ENCODE measurements at places on chromosomes 13 and 19.

- no peak for DNase-seq
Observed at GRCh38 chr13:95083758-95084157, 217.5 kb downstream of the ABCC4 start.

GRCh38 chr13:52359534-52359933 is 46.4 kb downstream of the THSD1 start:
- no peak for DNase-seq

DNA sequence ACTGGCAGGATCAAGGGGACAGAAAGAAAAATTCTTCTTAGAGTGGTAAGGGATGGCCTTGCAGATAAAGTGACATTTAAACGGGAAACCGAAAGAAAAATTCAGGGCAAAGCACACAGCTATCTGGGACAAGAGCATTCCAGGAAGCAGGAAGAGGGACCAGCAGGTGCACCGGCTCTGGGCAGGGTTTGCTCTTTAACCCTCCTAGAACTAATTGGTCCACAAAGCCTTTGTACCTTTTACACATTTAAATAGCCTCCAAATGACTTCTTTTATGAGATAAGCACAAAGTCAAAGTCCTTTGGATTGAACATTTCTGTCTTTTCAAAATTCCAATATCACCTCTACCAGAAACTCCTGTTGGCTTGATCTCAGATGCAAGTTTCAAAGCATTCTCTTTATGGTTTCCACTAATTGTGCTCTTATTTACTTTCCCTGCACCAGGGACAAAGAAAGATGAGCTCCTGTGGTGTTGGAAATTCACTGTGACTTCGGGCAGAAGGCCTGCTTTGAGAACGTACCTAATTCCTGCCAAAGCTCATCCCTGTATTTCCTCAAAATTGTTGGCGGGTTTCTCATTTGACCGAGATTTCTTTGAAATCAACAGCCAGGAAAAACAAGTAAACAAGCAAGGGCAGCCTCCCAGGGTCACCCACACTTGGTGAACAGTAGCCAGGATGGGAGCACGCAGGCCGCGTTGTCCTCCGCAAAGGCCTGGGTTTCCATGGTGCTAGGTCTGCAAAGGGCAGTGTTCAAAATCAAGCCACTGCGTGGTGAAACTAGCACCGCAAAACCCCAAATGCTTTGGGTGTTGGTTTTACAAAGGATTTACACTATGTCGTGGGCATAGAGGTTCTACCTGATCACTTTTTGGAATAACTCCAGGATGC is 98.6 kb downstream of the IRS2 start:
- no peak for DNase-seq

GRCh38 chr19:14916848-14917247 is 24.4 kb upstream of the OR7C2 start:
- no peak for DNase-seq

- DNase-seq: no peak
Observed at GRCh38 chr13:42836930-42837690, 55.7 kb downstream of the FAM216B start.

- DNase-seq: no peak
Observed at GRCh38 chr13:26680123-26680450, 80.5 kb downstream of the GPR12 start.

GRCh38 chr13:102968572-102969228 is 97.5 kb downstream of the SLC10A2 start:
- DNase-seq: no peak

DNA sequence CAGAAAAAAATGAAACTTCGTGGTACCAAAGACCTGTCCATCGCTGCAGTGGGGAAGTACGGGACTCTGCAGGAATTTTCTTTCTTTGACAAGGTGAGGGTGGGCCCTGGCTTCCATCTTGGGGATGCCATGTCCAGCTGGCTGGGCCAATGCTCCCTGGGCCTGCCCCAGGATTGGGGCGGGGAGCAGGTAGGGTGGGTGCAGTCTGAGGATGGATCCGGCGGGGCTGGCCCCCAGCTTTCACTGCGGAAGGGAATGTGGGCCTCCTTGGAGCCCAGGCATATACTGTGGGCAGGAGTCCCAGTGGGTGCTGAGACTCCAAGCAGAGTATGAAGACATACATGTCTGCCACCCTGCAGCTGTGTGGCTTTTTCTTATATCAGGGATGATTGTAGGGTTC is 23.9 kb downstream of the SIN3B start:
- no peak for DNase-seq

DNA sequence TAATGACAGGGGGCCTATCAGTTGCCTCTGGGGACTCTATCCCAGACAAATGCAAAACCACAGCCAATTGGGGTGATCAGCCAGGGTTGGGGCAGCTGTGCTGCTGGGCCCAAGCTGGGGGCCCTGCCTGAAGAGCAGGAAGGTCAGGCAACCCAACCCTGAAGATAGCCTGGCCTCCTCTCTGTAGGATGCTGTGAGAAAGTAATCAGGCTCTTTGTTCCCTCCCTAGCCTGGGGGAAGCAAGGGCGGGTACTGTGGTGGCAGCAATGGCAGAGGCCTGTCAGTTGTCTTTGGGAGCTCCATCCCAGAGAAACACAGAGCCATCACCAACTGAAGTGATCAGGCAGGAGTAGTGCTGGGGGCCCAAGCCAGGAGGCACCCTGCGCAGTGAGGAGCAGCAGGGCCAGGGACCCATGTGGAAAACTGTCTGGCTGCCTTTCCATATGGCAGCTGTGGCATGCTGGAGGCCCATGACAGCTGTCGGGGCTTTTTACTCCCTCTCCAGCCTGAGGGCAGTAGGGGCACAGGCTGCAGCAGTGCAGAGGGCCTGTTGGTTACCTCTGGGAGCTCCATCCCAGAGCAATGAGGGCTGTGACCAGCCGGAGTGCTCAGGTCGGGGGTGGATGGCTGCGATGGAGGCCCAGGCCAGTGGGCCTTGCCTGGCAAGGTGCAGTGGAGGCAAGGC is 73.6 kb upstream of the ATP12A start:
- DNase-seq: no peak

DNA sequence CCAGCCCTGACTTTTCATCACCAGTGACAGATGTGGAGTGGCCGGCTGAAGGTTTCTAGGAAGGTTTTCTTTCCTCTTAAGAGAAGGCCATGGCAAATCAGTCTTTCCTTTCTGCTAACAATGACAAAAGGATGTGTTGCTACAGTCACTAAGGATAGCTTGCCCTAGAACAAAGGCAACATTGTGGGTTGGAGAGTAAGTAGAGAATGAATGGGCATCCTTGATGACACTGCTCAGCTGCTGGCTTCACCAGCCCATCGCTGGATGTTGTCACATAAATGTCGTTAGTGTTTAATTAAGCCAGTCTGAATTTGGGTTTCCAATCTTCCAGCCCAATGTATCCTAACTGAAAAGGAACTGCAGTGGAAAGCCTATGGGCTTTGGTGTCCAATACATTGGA is 168.4 kb downstream of the ZIC5 start:
- DNase-seq: no peak

DNA sequence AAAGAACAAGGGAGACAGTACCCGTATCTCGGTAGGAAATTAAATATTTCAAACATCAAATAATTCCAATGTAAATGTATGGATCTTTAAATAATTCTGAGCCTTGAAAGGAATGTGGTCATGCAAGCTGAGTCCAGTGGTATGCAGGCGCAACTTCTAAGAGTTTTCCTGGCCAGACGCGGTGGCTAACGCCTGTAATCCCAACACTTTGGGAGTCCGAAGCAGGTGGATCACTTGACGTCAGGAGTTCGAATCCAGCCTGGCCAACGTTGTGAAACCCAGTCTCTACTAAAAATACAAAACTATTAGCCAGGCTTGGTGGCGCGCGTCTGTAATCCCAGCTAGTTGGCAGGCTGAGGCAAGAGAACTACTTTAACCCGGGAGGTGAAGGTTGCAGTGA is 1.1 kb upstream of the ZNF845 start:
- DNase-seq: no peak

DNA sequence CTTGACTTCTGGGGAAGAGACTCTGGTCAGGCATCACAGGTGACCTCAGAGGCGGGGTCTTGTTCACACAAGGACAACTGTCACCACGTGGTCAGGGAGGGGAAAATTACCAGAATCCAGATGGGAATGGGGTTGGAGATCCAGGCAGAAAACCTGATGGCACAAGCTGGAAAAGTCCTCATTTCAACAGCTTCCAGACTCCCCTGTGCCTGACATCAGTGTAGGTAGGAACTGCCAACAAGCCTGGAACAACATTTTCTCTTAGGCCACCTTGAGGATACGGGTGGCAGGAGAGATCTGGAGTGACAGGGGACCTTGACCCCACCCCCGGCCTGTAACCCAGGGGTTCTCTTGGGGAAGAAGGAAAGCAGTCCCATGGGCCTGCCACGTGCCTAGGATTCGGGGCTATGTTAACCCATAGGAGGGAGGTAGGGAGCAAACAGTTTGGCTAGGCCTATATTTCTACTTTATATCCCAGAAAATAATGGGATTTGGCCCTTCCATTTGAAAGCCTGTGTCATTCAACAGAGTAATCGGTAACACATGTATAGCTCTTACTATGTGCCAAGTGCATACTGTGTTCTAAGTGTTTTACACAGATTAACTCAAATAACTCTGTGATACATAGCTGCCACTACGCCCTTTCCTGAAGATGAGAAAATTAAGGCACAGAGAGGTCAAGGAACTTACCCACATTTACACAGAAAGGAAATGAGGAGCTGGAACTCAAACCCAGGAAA is 44.9 kb upstream of the C13orf42 start:
- DNase-seq: no peak

GRCh38 chr13:113777311-113778260 is 18.6 kb downstream of the TMEM255B start:
- no peak for DNase-seq

- no peak for DNase-seq
Observed at GRCh38 chr13:99307247-99307646, at the start of gene GPR183. GPR183 (minus strand) TSS chr13:99307399; CDS start chr13:99296145, 11,254 bp downstream.

DNA sequence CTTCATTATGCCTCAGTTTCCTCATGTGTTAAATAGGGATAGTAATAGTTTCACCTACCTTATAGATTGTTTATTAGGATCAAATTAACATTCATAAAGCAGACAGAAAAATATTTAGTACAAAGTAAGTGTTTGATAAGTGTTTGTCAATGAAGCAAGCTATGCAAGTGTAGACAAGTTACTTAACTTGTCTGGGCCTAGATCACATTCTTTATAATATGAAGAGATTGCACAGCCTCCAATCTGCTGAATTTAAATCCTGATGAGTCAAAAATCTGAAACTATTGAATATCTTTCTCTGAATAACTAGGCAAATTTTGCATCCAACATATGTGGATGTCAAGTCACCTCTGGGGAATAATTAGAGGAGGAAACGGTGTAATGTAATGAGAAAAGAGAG is 170.5 kb downstream of the MZT1 start:
- DNase-seq: no peak

GRCh38 chr13:71659404-71659803 is 207.6 kb downstream of the DACH1 start:
- DNase-seq: no peak

DNA sequence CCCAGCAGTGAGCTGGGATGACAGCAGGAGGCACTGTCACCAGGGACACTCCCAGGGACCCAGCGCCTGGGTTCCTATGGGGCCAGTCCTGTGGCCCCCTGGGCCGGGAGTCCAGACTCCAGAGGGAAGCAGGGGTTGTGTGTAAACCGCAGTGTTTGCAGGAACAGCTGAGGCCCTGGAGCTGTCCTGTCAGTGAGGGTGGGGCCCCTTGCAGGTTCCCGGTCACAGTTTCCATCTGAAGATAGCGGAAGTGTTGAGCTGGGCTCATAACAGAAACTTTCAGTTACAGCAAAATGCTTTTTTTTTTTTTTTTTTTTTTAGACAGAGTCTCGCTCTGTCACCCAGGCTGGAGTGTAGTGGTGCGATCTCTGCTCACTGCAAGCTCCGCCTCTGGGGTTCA is 17.7 kb upstream of the CSNK1G2 start:
- no peak for DNase-seq

- no peak for DNase-seq
Observed at GRCh38 chr19:35162471-35163326, 8.2 kb downstream of the FXYD5 start.

GRCh38 chr19:58003174-58003828 is 681 bp upstream of the ZNF606 start:
- no peak for DNase-seq

GRCh38 chr13:97239943-97240787 is 18.0 kb downstream of the MBNL2 start:
- no peak for DNase-seq

GRCh38 chr19:47695533-47696262 is 17.5 kb upstream of the EHD2 start:
- DNase-seq: no peak

DNA sequence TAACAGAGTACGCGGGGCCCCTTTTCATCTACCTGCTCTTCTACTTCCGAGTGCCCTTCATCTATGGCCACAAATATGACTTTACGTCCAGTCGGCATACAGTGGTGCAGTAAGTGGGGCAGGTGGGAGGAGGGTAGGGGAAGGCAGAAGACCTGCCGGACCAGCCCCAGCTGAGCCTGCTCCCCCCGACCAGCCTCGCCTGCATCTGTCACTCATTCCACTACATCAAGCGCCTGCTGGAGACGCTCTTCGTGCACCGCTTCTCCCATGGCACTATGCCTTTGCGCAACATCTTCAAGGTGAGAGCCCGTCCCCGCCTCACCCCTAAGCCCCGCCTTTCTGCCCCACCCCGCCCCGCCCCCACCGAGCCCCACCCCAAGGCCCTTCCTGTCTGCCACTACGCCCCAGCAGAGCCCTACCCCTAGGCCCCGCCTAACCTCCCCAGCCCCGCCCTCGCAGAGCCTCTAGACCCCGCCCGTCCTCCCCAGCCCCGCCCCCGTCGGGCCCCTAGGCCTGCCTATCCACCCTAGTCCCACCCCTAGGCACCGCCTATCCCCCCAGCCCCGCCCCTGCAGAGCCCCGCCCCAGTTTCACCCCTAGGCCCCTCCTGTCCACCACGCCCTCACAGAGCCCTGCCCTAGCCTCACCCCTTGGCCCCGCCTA is 7.7 kb downstream of the NDUFB7 start:
- no peak for DNase-seq

- DNase-seq: no peak
Observed at GRCh38 chr19:54391589-54392061, 23.6 kb upstream of the TTYH1 start.

GRCh38 chr19:19504754-19505668 is 10.3 kb downstream of the TSSK6 start:
- no peak for DNase-seq

GRCh38 chr19:50358483-50359327 is 6.7 kb downstream of the NAPSA start:
- no peak for DNase-seq

- no peak for DNase-seq
Observed at GRCh38 chr13:94061301-94061700, 418.2 kb downstream of the DCT start.
